CD4-positive, alpha-beta T cell (primary cell): ENCODE measurements at places on chromosomes 5 and 9. TPM values are rescaled to one million over a fixed set of nuclear protein-coding genes. Genes with fewer than 3 reads are reported as not detected.
A peak's percentile ranks its signal among the peaks of the same experiment; 100 is the strongest.

- peaks cover 81% of the 10 kb centered on the region for H3K27me3 ChIP-seq
- no peaks in the 10 kb centered on the region for H3K36me3 ChIP-seq
- DNase-seq, result no peak
- H3K4me1 ChIP-seq, result no peaks in the 10 kb centered on the region
- no peak overlapping the region for H3K27ac ChIP-seq
- H3K4me3 ChIP-seq, result no peak overlapping the region
These were observed 711 bp downstream of the IRX1 start for GRCh38 chr5:3596261-3596825.

GRCh38 chr5:159181152-159181551 is 28.2 kb downstream of the RNF145 start:
- H3K4me3 ChIP-seq, result no peak overlapping the region
- H3K27me3 ChIP-seq, result no peaks in the 10 kb centered on the region
- peaks cover 12% of the 10 kb centered on the region for H3K4me1 ChIP-seq
- DNase-seq, result no peak
- peak overlapping the region; percentile 25 for H3K27ac ChIP-seq

DNA sequence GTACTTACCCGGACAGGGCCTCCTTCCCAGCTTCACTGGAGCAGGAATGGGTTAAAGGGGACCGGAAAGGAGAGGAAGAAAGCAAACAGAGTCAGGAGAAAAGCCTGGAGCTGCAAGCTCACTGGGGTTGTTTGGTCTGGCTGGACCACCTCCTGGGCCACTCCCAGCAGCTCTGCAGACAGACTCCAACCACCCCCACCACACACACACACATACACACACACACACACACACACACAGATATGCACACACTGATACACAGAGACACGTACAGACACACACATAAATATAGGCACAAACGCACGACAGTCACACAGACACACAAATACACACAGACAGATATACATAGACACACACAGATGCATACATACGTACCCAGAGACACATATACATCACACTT is 34.9 kb upstream of the SYNPO start:
- DNase-seq, result no peak
- no peak overlapping the region for H3K27ac ChIP-seq
- no peak overlapping the region for H3K4me3 ChIP-seq
- no peaks in the 10 kb centered on the region for H3K36me3 ChIP-seq

DNA sequence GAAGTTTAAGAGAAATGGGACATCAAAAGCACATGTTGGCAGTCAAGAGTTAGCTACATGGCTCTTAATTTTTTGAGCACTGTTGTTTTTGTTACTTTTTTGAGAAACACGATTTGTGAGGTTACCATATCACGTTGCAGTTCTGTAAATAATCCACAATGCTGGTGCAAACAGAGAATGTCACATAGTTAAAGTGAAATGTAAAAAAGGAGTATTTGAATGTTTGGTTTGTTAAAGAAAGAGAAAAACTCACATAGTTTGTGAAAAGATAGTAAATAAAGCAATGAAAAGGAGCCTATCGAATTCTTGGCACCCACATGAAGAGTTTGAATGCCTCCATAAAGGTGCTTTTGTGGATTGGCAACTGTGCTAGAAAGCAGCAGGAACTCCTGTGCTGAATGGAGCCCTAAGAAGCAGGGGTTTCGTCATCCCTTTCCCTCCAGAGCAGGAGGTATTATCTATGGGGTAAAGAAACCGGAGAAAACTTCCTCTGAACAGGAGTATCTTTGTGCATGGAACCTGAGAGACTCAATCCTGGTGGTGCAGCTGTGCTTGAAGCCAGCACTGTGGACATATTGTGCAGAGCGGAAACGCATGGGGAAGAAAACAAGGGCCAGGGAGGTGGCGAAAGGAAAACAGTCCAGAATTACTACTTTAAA is 148.5 kb upstream of the OTULINL start:
- no peaks in the 10 kb centered on the region for H3K27me3 ChIP-seq
- DNase-seq, result no peak
- no peak overlapping the region for H3K4me3 ChIP-seq
- no peaks in the 10 kb centered on the region for H3K4me1 ChIP-seq

DNA sequence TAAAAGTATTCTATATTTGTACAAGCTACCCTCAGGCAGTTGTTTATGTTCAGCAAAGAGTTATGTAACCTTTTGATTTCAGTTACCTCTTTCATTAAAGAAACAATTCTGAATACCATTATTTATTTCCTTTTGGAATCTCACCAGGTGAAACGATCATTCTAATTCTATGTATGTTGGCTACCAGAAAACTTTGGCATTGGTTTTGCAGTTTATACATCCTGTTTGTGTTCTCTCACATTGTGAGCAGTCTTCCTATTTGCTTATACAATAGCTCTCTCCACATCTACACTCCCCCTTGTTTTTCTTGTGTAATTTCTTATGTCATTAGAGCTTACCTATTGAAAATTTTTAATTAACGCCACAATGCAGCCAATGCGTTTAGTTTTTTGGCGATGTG is 276.0 kb upstream of the MPDZ start:
- H3K27me3 ChIP-seq, result no peaks in the 10 kb centered on the region
- no peak overlapping the region for H3K4me3 ChIP-seq
- DNase-seq, result no peak
- H3K27ac ChIP-seq, result no peak overlapping the region
- H3K4me1 ChIP-seq, result no peaks in the 10 kb centered on the region
- H3K36me3 ChIP-seq, result no peaks in the 10 kb centered on the region

NEUROG1 gene
- total RNA-seq, result not detected
